A172 (cell line): ENCODE measurements at places on chromosomes 6 and 20. TPM values are rescaled to one million over a fixed set of nuclear protein-coding genes. Genes with fewer than 3 reads are reported as not detected.
A peak's percentile ranks its signal among the peaks of the same experiment; 100 is the strongest.

PRDM1 gene
- 0.19 and 0.31 TPM in 2 replicates for total RNA-seq

DBNDD2 gene
- 1.7 and 7.0 TPM in 2 replicates for total RNA-seq

DNA sequence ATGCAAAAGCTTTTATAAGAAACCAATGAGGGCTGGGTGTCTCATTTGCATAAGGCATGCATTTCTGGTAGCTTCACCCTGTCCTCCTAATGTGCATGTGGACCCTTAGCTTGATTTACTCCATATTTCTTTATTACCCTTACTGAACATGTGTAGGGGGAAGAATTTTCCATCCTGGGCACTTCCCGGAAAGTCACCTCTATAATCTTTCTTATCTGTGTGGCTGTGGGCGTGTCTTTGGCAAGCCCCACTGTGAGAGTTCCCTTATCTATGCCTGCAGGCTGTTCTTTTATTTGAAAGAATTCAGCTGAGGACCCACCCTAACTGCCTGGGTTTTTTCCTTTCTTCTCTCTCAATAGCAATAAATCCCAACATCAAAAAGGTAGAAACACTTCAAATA is 627.8 kb downstream of the DOK5 start:
- peak; percentile 46 for DNase-seq

DNA sequence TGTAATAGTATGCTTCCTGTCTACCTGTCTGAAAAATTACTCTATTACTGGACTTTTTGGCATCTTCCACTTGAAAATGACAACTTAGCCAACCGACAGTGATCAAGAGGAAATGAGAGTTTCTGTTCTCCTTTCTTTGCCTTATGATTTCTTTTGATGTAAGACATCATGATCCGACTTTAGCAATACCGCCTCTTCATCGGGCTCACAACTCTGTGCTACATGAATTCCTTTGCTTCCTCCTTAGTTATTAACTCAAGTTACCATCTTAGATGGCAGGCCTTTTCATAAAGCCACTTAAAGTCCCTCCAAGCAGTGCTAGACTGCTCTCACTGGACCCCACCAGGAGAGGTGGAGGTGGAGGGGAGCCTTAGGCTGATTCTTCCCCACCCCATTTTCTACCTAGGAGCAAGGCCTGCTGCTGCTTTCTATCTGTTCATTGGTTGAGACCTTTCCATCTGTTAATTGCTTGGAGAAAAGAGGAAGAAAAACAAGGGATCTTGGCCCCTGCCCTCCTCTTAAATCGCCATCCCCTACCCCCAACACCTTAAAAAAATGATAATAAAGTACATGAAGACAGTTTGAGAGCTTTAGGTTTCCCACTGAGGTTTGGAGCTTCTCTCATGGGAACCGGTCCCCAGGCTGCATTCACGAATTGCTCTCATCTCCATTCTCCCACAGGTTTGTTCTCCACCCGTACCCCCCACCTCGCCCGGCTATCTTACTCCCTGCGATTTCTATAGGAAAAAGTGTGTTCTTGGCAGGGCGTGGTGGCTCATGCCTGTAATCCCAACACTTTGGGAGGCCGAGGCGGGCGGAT is 21.6 kb upstream of the MCM3 start:
- DNase-seq = no peak

GRCh38 chr6:123420512-123420911 is 216.2 kb downstream of the TRDN start:
- DNase-seq = no peak

- peak; percentile 34 for DNase-seq
Observed at GRCh38 chr20:219290-220115, 7.6 kb upstream of the DEFB129 start.

- no peak for DNase-seq
Observed at GRCh38 chr6:91664327-91664959, 1077.6 kb upstream of the MAP3K7 start.

GRCh38 chr6:141550471-141550870 is 582.3 kb upstream of the GJE1 start:
- DNase-seq = no peak

- peak; percentile 98 for DNase-seq
Observed at GRCh38 chr6:134422426-134423231, 104.7 kb upstream of the SGK1 start.

DNA sequence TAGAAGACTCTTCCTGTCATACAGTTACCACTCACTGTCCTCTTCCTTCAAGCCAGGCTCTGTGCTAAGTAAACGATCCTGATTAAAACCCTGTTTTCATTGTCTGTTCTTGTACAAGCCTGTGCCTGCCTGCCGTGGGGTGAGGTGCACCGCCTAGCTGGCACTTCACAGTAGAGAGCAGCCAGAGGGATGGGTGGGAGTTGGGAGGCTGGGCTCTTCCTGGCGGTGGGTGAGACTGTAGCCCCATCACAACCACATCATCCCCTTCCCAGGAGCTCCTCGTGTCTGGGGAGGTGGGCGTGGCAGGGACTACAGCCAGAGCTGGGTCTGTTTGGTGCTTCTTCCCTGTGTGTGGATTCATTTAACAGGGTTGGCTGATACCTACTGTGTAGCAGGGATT is 382.0 kb downstream of the TAF4 start:
- DNase-seq = no peak

DNA sequence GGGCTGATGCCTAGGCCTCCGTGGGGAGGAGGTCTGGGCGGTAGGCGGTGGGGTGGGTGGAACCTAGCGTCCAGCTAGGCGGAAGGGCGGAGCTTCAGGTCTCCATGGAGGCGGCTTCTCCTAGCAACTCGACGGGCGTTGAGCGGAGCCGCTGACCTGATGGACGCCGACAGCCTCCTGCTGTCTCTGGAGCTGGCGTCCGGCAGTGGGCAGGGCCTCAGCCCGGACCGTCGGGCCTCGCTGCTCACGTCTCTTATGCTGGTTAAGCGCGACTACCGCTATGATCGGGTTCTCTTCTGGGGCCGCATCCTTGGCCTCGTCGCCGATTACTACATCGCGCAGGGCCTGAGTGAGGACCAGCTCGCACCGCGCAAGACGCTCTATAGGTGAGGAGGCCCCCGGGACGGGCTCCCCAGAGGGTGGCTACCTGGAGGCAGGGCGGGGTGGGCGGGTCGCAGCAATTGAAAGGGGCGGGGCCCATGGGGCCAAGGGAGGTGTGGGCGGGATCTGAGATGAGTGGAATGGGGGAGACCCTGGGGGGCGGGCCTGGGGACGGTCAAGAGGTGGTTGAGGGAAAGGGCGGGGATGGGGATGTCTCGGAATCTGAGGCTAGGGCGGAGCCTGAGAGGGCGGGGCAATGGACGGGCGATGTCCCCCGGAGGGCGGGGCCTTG is at the start of gene RSPH9:
TSS of gene RSPH9 (plus strand) at position 97 of the 673 bp plus-strand sequence. CDS start at position 160, 63 bp downstream.
- DNase-seq = no peak

ECT2L gene
- total RNA-seq = not detected in 2 replicates

DNA sequence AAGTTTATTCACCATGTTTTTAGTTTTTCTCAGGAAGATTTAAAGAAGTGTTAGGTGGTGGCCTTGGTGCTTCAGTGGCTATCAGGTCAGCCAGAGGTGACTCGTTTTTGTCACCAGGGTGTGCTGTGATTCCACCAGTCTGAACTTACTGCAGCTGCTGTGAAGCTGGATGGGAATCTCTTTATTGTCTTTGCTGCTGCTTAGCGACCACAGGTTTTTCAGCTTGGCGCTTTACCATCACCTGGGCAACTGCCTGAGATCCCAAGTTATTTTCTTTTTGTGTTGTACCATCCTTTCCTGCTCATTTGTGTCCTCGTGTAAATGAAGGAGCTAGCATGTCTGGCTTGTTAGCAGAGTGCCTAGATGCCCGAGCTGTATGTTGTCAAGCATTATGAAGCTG is 146.9 kb downstream of the MACROD2 start:
- peak; percentile 57 for DNase-seq

GRCh38 chr6:124974771-124975377 is 12.6 kb downstream of the RNF217 start:
- no peak for DNase-seq

DNA sequence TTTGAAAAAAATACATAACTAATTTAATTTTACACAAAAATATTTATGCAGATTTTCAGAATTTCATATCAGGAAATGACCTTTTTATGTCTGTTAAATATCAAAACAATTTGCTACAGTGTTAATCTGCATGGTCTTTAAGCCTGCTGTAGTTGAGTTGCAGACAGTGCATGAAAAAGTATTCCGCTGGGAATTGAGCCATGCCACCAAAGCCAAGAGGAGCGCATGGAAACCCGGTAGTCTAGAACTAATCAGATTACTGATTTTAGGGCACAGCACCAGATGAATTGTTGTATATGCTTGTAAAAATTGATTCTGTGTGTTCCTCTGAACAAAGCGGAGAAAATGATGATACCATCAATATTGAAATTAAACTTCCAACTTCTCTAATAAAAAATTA is 34.3 kb upstream of the LAMP5 start:
- no peak for DNase-seq

CCN2 gene
- 42.1 and 42.6 TPM in 2 replicates for total RNA-seq

NKAPL gene
- not detected in 2 replicates for total RNA-seq

GRCh38 chr6:105785066-105785811 is 300.9 kb upstream of the PRDM1 start:
- DNase-seq = no peak

DNA sequence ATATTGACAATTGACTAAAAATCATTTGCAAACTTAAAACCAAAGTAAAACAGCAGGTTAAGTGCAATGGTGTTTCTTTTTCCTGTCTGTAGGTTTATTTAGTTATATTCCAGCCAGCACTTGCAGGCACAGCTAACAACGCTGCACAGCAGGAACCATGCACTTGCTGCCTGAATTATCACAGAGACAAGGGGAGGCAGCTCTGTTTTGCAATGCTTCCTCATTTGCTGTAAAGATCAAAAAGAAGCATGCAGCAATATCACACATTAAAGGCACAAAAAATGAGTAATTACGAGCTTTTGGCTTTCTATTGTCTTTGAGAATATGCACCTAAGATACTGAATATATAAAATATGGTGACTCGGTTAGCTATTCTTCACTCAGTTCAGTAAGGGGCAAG is 241.9 kb downstream of the EPHA7 start:
- no peak for DNase-seq

ARMH2 gene
- not detected in 2 replicates for total RNA-seq

DNA sequence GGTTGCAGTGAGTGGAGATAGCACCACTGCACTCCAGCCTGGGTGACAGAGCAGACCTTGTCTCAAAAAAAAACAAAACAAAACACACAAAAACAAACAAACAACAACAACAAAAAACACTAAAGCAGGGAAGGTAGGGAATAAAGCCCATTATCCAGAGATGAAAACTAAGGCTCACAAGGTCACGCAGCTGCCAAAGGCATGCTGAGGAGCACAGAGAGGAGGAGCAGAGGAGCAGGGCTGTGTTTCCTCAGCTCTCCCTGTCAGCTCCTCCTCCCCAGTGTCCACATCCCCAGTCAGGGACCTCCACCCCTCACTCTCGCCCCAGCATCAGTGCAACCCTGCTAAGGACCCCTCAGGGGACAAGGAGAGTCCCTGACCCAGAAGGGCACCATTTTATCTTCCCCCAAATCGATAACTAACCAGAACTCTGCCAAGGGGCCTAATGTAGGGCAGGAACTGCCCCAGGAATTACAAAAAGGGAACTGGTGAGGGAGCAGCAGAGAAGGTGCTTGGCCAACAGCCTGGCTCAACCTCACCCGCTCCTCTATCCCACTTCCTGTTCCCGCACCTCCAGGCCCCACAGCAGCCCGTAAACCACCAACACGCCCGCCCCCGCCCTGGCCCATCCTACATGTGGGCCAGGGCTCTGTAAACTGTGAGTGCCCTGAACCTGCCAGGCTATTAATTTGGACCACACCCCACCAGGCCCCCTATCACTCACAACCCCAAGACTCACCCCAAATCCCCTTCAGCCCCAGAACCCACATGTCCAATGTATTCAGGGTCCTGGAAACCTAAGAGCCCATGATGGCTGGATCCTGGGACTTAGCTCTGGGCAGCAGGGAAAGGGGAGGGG is 9.0 kb downstream of the TEAD3 start:
- DNase-seq = peak; percentile 78

- no peak for DNase-seq
Observed at GRCh38 chr6:119902681-119903080, 553.1 kb upstream of the MAN1A1 start.

DNA sequence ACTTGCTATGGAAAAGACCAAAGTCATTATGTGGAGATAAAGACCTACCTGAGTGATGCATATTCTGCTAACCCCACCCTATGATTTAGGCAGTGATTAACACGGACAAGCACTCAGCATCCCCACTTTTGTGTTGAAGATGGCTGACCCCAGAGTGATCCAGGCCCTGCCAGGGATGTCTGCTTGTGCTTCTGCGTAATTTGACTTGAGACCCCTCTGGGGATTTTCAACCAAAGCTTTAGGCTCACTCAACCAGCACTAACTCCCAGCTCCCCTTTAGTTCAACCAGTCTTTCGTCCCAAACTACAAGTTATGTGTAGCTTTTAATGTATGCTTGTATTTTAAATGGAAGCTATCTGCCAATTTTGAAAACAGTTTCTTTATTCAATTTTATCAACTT is 538.0 kb upstream of the ID4 start:
- no peak for DNase-seq

DNA sequence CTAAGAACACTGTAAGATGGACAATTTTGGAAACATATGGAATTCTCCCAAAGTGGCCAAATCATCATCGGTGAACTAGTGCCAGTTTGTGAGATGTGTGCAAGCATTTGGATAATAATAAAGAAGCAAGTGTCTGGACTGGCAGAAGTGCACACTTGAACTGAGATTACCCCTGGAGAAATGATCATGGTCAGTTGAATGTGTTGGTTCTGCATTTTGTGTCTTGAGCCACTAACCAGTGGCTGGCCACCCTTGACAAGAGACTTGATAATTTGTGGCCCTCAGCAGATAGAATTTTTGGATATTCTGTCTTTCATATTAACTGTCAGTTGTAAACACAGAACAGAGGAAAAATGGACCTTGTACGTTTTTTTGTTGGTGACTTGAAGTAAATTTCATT is 37.4 kb downstream of the CITED2 start:
- DNase-seq = no peak

DNA sequence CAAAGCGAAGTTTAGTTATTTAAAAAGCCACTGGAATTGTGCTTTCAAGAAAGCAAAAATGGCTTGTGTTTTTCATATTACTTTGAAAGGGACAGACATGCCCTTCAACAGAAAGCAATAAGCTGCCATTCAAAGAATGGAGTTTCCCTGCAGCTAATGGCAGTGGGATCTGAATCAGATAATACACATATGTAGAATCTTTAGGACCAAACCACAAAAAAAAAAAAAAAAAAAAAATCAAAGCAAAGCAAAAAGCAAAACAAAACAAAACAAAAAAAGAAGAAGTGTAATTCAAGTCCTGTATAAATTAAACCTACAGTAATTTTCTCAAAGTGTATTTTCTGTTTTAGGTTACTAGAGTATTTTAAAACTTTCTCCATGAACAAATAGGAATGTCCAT is 63.6 kb upstream of the ZNF217 start:
- DNase-seq = no peak

- no peak for DNase-seq
Observed at GRCh38 chr6:2782356-2782708, 17.1 kb downstream of the WRNIP1 start.

GRCh38 chr20:22924046-22924737 is 110.9 kb upstream of the SSTR4 start:
- no peak for DNase-seq

SLC17A2 gene
- total RNA-seq = not detected in 2 replicates

DNA sequence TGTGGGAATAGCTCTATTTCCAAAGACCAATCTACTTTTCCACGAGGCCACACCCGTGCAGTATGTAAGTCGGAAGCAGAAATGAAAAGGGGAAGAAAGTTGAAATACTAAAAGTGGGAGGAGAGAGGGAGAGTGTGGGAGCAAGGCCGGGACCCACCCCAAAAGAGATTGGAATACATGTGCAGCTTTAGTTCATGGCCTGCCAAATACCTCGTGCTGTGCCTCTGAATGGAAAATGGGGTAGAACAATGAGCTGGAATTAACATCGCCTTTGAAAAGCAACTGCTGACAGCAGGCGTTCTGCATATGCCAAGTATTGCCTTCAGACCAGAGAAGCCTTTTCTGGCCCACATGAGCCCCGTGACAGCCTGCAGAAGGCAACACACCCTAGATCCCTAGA is 155.6 kb downstream of the CD83 start:
- DNase-seq = no peak
